ENCODE measurements at places on chromosomes 13 and 19. TPM values are rescaled to one million over a fixed set of nuclear protein-coding genes. Genes with fewer than 3 reads are reported as not detected.

- peaks cover 8% of the 10 kb centered on the region for H3K36me3 ChIP-seq
- no peak for DNase-seq
- no peaks in the 10 kb centered on the region for H3K27me3 ChIP-seq
These were observed 7.7 kb downstream of the PLEKHF1 start for GRCh38 chr19:29672933-29673336.

Gene SLC7A10
- not detected for total RNA-seq

DNA sequence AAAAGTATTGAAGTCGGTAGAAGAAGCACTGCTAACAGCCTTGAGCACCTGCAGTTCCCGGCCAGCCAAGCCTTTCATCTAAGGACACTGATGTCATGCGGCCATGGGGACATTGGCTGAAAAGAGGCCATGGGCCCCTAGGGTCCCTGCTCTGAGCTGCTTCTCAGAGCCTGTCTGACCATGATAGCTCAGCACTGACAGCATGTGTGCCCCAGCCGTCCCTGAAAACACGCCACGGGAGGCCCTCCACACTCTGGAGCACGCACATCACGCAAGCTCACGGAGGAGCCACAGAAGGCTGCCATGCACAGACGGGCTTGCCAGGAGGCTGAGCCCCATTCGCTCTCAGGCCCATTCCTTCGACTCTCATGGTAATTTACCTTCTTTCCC lies 51.8 kb downstream of the MLLT1 start:
- no peaks in the 10 kb centered on the region for H3K27me3 ChIP-seq
- peak overlapping the region; percentile 43 for H3K27ac ChIP-seq
- DNase-seq = no peak
- no peak overlapping the region for H3K4me3 ChIP-seq
- H3K36me3 ChIP-seq = peaks cover 10% of the 10 kb centered on the region
- peaks cover 14% of the 10 kb centered on the region for H3K4me1 ChIP-seq

- H3K4me3 ChIP-seq = no peak overlapping the region
- no peaks in the 10 kb centered on the region for H3K4me1 ChIP-seq
- no peak overlapping the region for H3K27ac ChIP-seq
- H3K36me3 ChIP-seq = no peaks in the 10 kb centered on the region
- H3K27me3 ChIP-seq = no peaks in the 10 kb centered on the region
- no peak for DNase-seq
These were observed 719.0 kb upstream of the MIR17HG start for GRCh38 chr13:90628471-90628870.
